ENCODE measurements at places on chromosomes 12 and 14. TPM values are rescaled to one million over a fixed set of nuclear protein-coding genes. Genes with fewer than 3 reads are reported as not detected.

GRCh38 chr12:8742501-8742900 lies 44.7 kb downstream of the RIMKLB start:
- no peak for DNase-seq

DNA sequence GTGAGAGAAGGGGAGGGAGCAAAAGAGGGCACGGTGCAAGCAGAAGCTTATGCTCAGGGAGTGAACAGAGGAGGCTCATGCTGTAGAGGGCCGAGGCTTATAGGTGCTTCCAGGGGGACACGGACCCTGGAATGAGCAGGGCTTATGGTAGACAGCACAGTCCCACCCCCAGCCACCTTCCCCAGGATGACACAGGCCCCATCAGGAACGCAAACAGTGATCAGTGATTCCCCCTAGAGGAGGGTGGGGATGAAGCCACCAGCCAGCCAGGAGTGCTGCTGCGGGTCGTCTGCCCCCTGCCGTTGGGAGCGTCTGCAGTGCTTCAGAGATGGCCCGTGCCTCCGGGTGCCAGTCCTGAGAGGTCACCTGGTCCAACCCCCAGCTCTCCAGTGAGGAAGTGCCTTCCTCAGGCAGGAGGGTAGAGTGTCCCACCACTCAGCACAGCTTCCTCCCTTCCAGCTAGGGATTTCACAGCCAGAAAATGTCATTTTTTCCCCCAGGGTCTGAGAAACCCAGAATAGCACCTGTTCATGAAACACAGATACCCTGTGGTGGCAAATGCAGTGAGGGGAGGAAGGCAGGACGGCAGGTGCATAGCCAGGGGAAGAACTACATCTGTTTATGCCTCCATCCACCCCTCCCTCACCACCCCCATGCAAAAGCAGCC lies 60.7 kb downstream of the SLC6A12 start:
- DNase-seq, result peak; percentile 82

DNA sequence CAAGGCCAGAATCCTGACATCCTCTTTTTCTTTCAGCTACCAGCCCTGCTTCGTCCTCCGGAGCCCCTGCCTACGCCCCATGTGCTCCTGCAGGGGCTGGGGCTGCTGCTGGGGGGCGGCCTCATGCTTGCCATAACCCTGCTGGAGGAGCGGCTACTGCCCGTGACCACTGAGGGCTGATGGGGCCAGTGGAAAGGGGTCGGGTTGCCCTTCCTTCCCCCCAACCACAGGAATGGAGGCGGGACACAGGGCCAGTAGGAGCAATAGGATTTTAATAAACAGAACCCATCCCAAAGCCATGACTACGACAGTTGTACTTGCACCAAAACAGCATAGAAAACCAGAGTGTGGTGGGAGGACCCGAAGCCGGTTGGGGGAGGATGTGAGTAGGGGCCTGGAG lies 7.7 kb downstream of the SLC39A5 start:
- DNase-seq, result no peak

The EXOC3L4 gene
- 39.2 TPM for polyA plus RNA-seq

DNA sequence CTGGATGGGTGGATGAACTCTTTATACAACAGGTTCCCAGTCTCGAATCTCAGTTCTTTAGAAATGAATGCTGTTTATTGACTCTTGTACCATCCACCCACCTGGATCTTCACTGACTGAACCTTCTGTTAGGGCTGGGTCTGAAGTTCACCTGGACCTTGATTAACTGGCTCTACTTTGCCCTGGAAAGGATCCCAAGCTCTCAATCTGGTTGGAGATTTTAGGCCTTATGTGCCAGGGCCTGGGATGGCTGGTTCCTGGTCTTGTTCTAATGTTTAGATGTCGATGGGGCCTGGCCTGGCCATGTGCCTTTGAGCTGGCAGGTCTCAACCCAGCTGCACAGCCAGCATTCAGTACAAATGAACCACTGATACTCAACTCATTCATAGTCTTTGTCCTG lies 76.5 kb upstream of the MED13L start:
- DNase-seq, result no peak

GRCh38 chr12:52976574-52977071 lies 27.7 kb downstream of the KRT18 start:
- no peak for DNase-seq

DNA sequence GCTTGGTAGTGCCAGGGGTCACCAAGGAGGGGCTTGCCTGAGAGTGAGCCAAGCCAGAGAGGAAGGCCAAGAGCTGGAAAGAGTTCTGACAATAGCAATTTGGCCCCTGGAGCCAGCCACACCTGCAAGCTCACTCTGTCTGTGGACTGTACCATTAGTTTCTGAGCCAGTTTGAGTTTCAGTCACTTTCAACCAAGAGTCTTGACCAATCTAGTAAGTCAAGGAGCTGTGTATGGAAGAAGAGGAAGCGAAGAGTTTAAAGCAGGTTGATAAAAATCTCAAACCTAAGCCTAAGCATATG lies 38.5 kb downstream of the NT5DC3 start:
- DNase-seq, result no peak

- no peak for DNase-seq
These were observed 123.3 kb downstream of the KCNA5 start for GRCh38 chr12:5166976-5167375.

DNA sequence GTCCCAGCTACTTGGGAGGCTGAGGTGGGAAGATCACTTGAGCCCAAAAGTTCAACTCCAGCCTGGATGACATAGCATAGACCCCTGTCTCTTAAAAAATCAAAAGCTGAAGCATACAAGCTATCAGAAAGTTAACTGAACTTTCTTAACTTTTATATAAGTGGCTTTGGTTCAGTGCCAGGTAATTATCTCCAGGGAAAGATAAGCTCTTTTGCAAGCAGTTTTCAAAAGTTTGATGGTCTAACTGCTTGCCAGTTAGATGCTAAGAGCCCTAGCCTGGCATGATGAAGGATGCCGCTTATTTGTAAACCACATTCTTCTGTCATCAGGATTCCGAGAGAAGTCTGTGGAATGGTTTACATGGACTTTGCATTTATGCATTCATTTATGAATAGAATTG lies 409.1 kb downstream of the AEBP2 start:
- DNase-seq, result no peak

DNA sequence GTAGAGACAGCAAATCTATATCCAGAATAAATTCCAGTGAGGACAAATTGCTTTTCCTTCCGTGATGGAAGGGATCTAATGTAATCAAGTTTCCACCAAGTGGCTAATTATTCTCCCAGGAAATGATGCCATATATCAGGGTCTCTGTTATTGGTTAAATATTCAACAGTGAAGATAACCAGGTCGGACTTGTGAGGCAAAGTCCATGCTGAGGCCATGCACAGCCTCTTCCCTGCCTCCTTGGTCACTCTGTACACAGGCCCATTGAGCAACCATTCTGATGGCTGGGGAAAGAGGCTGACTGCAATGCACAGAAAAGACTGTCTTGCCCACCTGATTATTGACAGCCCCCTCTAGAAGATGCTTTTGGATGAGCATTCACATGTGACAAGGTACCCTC lies 90.1 kb downstream of the TNFAIP2 start:
- no peak for DNase-seq

The CLEC4A gene
- 15.3 TPM for polyA plus RNA-seq

The FAM216A gene
- 15.9 TPM for polyA plus RNA-seq

The ADAM21 gene
- polyA plus RNA-seq, result not detected

DNA sequence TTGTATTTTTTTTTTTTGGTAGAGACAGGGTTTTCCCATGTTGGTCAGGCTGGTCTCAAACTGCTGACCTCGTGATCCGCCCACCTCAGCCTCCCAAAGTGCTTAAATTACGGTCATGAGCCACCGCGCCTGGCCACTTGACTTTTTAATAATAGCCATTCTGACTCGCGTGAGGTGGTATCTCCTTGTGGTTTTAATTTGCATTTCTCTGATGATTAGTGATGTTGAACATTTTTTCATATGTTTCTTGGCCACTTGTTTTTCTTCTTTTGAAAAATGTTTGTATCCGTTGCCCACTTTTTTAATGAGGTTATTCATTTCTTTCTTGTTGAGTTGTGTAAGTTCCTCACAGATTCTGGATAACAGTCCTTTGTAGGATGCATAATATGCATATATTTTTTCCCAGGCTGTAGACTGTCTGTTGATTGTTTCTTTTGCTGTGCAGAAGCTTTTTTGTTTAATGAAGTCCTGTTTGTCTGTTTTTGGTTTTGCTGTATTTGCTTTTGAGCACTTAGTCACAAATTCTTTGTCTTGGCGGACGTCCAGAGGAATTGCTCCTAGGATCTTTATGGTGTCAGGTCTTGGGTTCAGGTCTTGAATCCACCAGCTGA lies 10.3 kb upstream of the PGAM5 start:
- DNase-seq, result no peak

DNA sequence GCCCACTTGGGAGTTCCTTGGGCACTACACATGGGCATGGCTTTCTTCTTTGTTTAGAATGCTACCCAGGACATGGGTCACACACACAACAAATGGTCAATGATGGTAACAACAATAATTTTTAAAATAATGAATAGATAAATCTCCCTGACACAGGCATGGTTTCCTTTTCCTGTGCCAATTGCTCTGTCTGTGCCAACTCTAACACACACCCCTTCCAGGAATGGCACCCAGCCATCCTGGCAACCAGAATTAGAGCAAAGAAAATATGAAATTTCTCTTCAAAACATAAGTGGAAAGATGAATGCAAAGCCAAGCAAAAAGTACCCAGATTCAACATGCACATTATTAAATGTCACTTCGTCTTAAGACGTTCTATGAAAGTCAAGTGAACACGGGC lies 104.9 kb upstream of the SOX5 start:
- no peak for DNase-seq

DNA sequence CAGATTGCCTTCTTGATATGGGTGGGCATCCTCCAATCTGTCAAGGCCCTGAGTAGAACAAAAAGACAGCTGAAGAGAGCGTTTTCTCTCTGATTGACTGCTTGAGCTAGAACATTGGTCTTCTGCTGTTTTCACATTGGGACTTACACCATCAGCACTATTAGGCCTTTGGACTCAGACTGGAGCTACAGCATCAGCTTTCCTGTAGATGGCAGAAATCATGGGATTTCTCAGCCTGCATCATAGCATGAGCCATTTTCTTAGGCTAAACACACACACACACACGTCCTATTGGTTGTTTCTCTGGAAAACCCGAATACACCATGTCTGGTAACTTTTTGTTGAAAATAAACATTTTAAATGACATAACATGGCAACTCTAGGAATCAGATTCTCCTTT lies 15.8 kb upstream of the PPM1A start:
- no peak for DNase-seq

DNA sequence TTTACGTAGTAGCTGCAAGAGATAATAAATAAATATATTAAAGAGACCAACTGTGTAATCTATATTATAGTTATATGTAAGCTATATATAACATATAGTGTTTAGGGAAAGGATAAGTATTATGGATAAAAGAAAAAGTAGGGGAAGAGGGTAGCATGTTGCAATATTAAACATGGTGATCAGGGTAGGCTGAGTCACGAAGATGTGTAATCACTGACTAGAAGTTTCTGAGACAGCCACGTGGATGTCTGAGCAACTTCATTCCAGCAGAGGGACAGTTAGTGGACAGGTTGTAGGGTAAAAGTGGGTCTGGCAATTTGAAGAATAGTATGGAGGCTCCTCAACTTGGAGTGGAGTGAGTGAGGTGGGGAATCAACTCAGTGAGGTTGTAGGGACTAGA lies 109.7 kb downstream of the ANO4 start:
- no peak for DNase-seq

The LGR5 gene
- 0.02 TPM for polyA plus RNA-seq

- DNase-seq, result no peak
These were observed 21.0 kb downstream of the PAH start for GRCh38 chr12:102896067-102896466.

DNA sequence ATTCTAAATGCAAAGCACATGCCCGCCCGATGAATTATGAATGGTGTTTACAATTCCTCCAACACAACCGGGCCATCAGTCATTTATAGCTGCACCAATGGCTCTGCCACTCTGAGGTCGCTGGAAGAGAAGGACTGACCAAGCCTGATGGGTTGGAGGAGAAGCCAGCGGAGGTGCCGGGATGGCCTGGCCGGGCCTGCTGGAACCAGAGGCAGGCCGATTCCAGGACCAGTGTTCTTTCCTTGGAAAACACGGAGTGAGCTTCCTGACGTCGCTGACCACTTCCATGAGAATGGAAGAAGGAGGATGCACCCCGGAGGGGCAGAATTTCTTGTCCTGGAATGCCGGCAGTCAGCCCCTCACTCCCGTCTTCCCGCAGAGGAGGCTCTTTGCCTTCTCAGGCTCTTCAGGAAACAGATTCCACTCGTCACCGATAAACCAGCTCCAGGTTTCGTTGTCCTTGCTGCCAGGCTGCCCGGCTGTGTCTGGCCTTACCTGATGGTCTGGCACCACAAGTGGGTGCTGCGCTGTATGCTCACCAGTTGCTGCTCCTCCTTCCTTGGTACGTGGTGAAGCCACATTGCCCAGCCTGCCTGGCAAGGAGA lies 358.5 kb upstream of the SFSWAP start:
- DNase-seq, result no peak

- DNase-seq, result no peak
These were observed 182.3 kb downstream of the SLC41A2 start for GRCh38 chr12:104775731-104776231.

DNA sequence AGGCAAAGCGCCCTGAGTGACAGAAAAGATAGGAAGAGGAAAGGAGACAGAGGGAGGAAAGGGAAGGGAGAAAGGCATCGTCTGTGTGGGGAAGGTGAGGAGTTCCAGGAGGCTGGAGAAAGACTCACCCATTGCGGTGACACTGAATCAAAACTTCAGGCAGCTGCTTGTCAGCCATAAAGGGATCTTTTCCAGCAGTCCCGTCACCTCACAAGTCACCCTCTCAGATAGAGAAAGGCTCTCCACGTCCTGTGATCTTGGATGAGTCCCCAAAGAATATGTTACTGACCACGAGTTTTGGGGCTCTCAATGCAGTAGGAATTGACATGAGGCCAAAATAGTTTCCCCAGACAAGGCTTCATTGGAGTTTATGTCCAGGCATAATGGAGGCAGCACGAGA lies 9.8 kb upstream of the GMFB start:
- DNase-seq, result no peak

DNA sequence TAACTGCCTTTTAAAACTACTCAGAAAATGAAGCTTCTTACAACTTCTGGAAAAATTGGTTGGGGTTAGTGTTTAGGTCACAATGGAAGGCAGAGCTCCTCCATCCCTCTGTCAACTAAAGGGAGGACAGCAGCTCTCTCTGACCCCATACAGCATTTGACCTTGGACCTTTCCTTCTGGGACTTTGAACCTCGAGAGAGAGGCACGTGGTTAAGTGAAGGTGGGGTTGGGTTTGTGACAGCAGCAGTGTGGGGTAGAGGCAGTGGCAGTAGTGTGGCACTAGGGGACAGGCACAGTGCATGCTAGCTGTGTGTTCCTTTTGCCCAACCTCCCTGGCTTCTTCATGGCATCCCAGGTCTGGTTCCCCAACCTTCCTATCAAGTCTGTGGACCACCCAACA lies 9.4 kb upstream of the C12orf75 start:
- no peak for DNase-seq

Data from spleen (tissue), 13 donors.